Stimulated activated CD4-positive, alpha-beta T cell treated with anti-CD3 and anti-CD28 coated beads, Interleukin-1b, Interleukin-23, amount 100 ng/mL, for 1 hour (primary cell): ENCODE measurements at places on chromosomes 12 and 14.

- DNase-seq, result no peak
These were observed 123.3 kb downstream of the NCOR2 start for GRCh38 chr12:124443931-124444712.

DNA sequence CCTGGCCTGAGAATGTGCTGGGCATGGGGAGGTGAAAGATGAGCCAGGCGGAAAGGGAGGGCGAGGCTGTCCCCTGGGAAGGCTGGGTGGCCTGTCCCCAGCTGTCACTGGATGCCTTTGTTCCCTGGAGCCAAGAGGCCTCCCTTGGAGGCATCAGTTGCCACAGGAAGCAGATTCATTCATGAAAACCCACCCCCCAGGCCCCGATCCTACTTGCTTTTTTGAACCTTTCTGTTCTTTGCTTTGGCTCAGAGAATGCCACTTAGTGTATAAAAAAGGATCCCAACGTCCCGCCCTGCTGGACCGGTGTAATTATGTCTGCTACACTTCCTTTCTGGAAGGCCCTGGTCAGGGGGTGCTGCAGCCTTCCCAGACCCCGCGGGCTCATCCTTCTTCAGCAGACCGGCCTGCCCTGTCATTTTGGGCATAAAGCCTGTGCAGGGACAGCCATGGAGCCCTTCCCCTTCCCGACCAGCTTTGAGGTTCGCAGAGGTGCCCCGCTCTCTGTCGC, 220.2 kb downstream of the SLC41A2 start:
- no peak for DNase-seq

DNA sequence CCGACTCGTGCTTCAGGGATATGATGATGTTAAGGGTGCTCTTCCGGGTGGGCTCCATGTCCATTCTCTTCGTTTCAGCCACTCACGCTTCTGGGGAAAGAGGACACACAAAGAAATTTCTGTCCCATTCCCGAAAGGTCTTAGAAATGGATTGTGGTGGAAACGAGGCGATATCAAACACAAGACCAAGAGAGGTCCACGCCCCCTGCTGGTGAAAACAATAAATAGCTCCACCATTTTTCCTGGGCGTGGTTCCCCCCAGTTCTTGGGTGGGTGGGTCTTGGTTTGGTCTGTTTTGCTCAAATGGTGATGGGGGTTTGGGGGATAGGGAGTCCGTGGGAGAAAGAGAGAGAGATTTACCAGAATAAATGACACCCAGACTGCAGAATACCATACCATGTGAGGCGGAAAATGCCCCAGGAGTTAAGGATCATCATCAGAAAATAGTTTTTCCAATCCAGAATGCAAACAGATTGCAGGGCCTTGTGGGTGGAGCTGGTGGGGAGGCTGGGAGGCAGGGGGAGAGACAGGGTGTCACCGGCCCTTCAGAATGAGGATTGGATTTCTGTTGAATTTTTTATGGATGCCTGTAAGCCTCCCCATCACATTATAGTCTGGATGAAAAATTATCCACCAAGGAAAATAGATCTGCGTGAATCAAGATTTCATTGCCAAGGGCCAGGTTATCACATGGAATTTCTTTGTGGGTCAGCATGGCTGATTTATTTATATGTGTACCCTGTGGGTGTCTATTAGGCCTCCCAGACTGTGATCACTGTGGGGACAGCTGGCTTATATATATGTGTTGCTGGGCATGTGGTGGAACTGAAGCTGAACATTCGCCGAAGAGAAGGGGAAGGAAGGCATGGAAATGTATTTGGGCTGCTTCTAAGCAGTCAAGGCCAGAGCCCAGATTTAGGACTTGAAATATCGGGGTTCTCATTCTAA, 55.8 kb downstream of the SRRM4 start:
- DNase-seq, result no peak

DNA sequence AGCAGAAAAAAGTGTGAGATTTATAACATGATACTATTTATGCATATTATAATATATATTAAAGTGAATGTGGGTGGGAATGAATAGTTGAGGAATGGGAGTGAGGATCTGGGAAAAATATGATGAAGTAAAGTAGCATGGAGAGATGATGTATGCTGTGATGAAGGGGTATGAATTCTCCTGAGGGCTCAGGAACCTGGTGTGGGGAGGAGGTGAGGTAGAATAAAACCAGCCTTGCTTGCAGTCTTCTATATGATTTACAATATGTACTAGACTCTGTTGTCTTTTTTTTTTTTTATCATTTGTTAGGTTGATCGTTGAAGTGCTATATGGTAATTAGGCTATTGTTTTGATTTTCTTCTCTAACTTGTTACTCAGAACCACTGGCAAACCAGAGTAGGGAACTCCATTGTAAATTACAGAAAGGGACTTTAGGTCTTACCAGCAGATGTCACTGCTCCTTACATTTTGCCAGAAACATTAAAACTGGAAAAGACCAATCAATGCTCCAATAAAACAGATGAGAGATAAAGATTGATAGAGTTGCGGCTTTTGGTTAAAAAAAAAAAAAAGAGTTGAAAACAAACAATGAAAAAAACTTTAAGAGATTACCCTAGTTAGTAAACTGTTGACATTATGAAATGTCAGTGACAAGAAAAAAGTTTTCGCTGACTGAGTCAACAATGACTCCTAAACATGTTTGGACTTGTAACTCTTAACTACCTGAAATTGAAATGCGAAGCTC, 39.9 kb downstream of the ATL1 start:
- no peak for DNase-seq

DNA sequence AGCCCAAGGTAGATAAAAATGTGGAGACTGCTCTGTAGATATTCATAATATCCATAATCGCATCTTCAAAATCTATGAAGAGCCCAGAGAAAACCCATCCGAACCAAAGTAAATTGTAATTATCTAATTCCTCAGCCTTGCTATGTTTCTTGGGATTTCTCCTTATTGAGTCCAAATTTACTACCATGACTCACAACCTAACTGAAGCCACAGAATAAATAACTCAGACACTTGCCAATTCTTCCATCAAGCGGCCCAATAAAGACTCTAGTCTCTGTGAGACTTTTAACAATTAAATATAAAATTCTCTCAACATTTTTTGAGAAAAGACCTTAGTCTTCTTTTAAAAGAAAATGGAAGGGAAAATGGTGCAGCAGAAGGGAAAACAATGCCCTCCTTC, 409.8 kb downstream of the DAD1 start:
- no peak for DNase-seq

DNA sequence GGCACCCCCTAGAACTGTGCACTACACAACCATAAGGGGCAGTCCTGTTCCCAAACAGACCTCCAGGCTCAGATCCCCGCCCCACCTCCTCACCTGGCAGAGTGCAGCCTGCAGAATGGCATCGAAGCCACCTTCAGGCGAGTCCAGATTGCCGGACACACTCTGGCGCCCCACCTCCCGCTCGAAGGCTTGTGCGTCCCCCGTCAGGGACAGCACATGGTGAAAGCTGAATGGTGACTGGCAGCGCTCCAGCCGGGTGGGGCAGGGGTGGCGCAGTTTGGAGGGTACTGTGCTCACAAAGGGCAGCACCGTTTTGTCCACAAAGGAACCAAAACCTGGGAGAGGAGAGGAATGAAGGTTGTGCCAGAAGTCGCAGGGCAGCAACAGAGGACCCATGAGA, 10.6 kb downstream of the ITGB7 start:
- no peak for DNase-seq

DNA sequence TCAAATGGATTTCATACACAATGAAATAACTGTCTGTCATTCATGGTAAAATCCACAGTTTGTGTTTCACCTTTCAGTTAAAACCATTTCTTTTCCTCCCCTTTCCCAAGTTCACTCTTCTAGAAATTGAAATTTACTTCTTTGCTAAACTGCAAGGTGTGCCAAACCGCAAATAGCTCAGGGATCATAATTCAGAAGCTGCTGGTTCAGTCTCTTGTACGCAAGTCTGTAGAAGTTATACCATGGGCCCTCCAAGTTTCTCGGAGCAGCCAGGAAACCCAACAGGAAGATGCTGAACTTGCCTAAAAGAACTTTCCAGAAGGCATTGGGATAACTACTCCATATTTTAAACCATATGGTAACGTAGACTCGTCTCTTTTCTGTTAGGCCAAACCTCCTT, 268.9 kb downstream of the FLRT2 start:
- DNase-seq, result no peak

DNA sequence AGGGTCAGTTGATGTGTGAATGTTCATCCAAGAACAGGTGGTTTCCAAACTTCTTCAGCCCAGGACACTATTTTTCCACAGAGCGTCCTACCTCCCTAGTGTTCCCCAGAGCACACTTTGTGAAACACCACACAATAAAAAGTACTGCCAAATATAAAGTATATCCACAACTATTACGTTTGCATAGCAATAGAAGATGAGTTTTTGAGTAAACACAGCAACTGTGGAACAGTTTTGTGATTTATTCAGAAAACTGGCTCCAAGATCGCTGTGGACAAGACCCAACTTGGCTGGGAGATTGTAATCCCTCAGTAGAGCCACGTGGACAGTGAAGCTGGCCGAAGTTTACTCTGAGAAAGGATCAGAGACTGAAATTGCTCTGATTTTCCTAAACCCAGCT, 14.5 kb upstream of the MAP1LC3B2 start:
- no peak for DNase-seq

- no peak for DNase-seq
These were observed 21.1 kb downstream of the CHFR start for GRCh38 chr12:132866251-132866828.

DNA sequence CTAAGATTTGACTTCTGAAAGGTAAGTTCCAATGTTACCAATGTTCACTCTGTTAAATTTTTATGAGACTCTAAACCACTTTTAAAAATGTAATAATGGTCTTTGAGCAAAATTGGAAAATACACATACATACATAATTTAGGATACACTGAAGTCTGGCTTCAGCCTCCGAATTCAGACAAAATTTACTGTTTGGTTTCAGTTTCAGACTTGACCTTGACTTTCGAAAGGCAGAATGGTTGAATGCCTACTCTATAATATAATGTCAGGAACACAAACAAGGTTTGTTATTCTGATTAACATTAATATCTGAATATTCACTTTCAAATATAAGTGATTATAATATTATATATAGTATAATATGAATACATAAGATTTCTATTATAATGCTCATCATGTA, 74.1 kb upstream of the KRAS start:
- DNase-seq, result no peak

DNA sequence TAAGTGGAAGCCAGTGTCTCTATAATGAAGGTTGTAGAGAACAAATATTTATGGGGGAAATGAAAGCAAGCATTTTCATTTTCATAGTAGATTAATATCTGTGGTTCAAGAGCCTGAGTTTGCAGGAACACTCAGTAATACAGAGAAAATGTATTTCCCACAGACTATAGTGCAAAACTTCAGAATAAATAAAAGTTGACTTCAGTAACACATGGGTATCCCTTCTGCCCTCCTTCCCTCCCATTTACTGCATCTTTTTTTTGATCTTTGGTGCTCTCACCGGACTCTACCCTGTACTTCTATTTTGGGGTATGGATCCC, 75.3 kb upstream of the AMN1 start:
- DNase-seq, result no peak

DNA sequence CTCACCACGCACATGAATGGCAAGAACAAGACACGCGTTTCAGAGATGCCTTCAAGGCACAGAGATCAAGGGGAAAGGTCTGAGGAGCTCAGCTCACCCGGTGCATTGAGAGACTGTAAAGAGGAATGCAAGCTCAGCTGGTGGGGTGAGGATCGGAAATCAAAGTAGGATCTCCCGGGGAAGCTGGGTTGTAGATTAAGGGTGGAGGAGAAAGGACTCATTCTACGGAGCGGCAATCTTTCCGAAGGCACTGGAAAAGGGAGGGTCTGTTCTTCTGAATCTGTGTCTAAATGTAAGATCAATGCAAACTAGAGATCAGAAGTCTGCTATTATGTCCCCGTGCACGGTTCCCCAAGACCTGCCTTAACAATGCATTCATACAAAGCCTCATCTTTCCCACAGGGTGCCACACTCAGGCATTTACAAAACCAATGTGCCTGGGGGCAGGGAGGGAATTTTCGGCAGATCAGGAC, 41.6 kb upstream of the PYGL start:
- DNase-seq, result no peak

- no peak for DNase-seq
These were observed 42.1 kb downstream of the GPR68 start for GRCh38 chr14:91202234-91202974.

DNA sequence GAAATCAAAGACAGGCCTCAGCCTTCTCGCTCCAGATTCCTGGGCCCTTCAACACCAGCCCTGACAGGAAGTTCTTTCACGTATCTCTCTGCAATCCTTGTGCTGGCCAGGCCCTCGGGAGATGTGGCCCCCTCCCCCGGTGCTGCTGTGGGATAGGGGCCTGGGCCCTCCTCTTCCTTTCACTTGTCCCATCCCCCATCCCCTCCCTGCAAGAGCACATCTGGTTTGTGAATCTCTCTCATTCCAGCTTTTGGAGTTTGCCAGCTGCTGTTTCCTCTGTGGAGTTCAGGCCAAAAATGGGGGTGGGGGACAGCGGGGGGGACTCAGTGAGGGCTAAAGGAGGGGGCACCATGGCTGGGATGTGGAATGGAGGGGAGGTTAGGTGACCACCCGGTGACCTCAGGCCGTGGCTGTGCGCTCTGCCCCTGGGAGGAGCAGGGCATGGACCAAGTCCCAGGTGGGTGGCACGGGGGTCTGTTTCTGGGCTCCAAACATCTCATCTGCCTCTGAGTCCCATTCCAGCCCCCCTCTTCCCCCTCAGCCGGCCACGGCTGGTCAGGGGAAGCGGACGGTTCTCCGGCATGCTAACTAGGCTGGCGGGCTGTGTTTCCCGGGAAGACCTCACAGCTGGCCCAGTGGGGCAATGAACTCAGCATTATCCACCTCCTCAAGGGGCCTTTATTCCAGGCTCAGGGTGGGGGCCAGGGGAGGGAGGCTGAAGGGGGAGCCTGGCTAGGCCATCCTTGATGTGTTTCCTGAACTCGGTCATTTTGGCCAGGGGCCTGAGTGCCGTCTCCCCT, 7.4 kb downstream of the LRP1 start:
- DNase-seq, result no peak

DNA sequence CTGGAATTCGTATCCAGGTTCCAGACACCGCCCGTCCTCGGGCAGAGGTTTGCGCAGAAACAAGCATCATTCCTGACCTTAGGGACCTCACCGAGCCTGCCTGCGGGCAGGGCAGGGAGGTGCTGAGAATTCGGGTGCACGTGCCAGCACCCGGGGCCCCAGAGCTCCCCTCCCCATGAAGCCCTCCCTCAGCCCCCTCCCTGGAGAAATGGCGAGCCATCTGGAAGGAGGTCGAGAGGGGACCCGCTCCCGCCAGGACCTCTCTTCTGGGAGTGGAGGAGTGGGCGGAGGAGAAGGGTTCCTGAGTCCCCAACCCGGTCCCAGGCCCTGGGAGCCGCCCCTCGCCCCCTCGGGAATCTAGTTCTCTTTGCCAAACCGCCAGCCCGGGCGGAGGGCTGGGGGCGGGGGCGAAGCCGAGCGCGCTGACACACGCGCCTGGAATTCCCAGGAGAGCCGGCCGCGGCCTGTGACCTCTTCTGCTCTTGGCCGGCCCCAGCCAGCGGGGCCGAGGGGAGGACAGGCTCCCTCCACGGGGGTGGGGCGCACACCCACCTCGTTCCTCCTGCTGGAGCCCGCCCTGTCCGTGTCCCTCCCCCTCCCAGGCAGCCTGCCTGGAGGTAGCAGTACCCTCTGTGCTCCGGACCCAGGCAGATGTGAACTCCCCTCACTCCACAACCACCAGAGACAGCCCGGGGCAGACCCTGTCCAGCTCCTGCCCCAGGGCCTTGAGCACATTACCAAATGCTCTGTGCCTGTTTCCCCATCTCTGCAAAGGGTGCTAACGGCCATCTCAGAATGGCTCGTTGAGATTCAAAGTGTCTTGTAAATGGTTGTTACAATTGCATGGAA, 23.0 kb upstream of the GPR132 start:
- DNase-seq, result no peak
